ENCODE measurements at places on chromosomes 3 and 15. TPM values are rescaled to one million over a fixed set of nuclear protein-coding genes. Genes with fewer than 3 reads are reported as not detected.

The PATL2 gene
- total RNA-seq: 0.33 TPM

The SHF gene
- 0.89 TPM for total RNA-seq

The EPHB3 gene
- total RNA-seq: 1.5 TPM

GRCh38 chr15:99674279-99674678 lies 59.0 kb downstream of the LYSMD4 start:
- DNase-seq: no peak

DNA sequence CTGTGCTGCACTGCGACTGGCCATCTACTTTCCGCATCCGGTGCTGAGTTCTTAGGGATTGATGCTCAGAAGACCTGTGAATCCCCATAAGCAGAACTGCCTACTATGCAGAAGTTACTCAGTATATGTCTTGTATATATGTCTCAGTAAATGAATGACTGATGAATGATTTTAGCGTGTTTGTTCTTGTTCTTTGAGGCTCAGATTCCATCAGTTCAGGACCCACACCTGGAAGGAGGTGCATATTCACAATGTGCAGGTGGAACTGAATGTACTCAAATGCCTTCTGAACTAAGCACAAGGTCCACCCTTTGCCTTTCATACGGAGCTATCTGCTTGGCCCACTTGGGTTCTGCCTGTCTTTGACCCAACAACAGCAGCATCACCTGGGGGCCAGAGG lies 19.8 kb downstream of the TNFAIP8L3 start:
- DNase-seq: no peak

- DNase-seq: no peak
Observed at GRCh38 chr3:160108362-160108761, 116.9 kb upstream of the C3orf80 start.

- DNase-seq: no peak
Observed at GRCh38 chr15:69081310-69082004, 67.0 kb downstream of the NOX5 start.

DNA sequence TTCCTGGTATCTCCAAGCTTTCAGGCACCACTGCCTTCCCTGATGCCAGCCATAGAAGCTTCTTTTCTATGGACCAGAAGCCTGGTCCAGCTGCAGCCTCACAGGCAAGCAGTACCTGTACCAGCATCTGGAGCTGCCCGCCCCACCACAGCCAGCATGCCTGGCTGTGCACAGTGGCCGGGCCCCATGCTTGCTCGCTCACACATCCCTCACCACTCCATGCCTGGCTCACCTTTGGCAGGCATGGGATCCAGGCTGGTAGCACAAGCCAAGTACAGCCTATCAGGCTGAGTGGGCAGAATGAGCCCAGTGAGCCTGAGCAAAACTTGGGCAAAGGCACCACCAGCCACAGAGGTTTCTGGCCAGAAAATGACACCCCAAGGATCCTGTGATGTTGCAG lies 93.4 kb downstream of the TPRA1 start:
- no peak for DNase-seq
